ENCODE measurements at places on chromosomes 11 and 22.

GRCh38 chr11:110812086-110812733 lies 100.0 kb upstream of the ARHGAP20 start:
- DNase-seq: no peak

DNA sequence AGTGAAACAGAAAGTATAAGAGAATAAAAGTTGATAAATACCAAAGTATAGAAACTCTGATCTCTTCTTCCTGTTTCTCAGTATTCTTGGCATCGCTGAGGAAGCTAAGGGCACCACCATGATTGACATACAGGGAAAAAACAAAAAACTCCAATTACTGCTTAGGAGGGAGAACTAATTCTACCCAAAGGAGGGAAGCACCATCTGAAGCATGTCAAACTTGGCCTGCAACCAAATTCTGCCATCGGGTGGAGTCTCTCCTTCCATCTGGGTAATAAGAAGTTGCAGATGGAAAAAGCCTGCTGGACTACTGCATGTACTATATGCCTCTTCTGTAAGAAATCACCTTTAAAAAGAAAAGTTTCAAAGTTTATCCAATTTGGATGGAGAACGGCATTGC lies 30.5 kb upstream of the PPP2R1B start:
- peak; percentile 66 for DNase-seq

DNA sequence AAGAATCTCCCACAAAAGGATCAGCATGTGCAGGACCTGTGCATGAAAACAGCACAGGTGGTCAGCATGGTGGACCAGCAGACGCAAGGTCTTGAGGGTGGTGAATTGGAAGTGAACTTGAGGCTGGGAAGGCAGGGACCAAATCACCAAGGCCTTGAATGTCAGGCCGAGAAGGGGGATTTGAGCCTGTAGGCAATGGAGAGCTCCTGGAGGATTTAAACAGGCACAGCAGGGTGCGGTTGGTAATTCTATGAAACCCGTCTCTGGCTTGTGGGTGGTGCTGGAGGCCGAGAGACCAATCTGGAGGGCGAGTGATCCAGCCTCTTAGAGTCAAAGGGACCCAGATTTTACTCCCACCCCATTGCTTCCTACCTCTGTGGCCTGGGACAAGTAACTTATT lies 2.4 kb downstream of the TSKU start:
- peak; percentile 80 for DNase-seq

GRCh38 chr11:106939157-106939556 lies 79.1 kb downstream of the GUCY1A2 start:
- DNase-seq: peak; percentile 75

DNA sequence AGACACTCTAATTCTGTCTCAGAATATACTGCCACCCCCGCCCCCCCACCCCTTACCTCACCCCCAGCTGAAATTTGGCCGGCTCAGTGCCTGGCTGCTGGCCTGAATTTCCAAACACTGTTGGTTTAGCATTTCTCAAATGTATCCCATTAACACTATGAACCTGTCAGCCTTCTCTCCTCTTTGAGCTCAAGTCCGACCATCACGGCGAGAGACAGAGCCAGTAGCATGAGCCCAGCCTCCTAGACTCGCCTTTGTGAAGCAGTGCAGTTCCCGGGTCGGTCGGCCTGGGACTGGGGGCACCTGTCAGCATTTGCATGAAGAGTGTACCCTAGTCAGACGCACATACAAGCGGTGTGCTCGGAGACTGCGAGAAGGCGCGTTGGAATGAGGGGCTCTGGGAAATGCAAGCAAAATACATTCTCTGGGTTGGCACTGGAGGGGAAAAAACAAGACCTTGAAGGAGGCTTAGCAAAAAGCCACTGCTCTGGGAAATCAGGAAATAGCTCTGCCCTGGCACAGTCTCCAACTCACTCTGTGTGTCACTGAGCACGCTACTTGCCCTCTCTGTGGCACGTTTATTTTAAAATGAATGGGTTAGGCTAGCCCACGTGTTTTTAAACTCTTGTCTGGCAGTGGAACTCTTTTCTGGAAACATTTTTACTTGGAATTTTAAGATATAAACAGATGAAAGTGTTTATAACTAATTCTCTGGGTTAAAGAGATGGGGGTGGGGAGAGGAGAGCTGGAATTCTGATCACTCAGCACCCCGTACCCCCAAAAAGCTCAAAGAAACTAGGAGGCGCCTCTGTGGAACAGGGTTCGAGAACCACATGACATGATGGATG lies 108.3 kb downstream of the TIMP3 start:
- DNase-seq: no peak

DNA sequence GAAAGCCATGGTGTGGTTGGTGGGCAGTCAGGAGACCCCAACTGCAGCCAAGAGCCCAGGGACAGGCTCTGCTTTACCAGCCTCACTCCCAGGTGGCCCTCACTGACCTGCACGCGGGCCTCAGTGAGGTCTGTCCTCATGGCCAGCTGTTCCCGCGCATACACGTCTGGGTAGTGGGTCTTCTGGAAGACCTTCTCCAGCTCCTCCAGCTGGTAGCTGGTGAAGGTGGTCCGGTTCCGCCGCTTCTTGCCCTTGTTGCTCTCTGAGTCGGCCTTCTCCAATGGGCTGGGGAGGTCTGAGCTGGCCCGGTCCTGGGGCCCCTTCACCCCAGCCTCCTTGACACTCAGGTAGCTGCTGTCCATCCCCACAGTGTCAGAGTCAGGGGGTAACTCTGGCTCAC lies 34.7 kb downstream of the ALX4 start:
- DNase-seq: no peak

GRCh38 chr11:71396548-71397123 lies 51.6 kb downstream of the DHCR7 start:
- peak; percentile 33 for DNase-seq

- DNase-seq: peak; percentile 48
Observed at GRCh38 chr11:27277843-27278242, 85.2 kb downstream of the CCDC34 start.

DNA sequence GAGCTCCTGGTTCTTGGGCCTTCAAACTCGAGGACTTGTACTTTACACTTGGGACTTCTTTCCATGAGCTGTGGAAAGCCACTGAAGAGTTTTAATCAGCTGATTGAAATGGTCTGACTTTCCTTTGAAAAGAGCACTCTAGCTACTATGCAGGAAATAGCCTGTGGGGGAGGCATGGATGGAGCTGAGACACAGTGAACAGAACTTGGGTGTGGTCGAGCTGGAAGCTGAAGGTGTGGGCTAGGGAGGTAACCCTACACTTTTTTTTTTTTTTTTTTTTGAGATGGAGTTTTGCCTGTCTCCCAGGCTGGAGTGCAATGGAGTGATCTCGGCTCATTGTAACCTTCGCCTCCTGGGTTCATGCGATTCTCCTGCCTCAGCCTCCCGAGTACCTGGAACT lies 17.5 kb upstream of the CAPRIN1 start:
- no peak for DNase-seq

GRCh38 chr11:8192016-8192895 lies 23.4 kb upstream of the RIC3 start:
- DNase-seq: peak; percentile 61

DNA sequence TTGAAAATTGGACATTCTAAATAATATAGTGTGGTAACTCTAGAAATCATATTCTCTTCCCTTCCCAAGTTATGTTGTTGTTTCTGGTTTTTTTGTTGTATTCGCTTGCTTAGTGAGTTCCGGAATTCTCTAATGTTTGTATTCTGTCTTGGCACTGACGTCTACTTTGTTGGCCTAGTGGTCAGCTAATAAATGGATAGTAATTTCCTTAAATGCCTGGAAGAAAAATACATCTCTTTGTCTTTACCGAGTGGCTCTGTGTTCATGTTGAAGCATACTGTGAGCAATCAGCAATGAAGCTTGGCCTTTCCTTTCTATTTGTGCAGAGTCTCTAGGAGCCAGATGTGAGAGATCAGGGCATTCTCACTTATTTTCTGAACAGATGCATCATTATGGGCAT lies 1225.7 kb downstream of the JRKL start:
- no peak for DNase-seq
